Hepatocyte (in vitro differentiated cells): ENCODE measurements at places on chromosomes 7 and 10.

- DNase-seq = peak; percentile 93
Observed at GRCh38 chr7:101138213-101138870, 11.4 kb downstream of the SERPINE1 start.

- no peak for DNase-seq
Observed at GRCh38 chr7:44145479-44145968, 4.4 kb upstream of the MYL7 start.

DNA sequence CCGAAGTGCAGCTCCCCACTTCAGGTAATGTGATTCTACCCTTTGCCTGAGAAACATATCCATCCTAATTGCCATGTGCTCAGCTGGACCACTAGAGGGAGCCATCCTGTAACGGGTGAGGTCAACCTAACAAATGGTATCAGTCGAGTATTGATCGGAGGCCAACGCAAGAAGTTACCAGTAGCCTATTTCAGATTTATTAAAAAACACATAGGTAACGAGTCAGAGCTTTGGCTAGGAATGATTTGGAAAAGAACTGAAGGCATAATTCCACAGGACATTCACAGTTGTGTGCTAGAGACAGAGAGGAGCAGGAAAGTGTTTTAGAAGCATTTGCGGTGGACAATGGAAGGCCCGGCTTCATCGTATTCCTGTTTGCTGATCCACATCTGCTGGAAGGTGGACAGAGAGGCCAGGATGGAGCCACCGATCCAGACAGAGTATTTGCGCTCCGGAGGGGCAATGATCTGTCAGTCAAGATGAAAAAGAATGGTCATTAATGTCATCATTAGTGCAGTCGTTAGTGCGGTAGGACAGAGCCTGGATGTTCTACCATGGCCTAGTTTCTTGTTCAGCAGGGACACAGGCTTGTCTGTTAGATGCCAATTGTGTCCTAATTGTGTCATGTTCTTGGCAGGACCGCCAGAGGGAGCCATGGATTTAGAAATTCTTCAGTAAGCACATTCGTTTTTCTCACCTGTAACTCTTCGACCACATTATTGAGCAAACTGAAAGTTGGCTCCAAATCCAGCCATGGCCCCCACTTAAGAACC lies 17.5 kb downstream of the ACTA2 start:
- DNase-seq = peak; percentile 89

- peak; percentile 49 for DNase-seq
Observed at GRCh38 chr7:30970594-30971094, 6.9 kb downstream of the GHRHR start.

DNA sequence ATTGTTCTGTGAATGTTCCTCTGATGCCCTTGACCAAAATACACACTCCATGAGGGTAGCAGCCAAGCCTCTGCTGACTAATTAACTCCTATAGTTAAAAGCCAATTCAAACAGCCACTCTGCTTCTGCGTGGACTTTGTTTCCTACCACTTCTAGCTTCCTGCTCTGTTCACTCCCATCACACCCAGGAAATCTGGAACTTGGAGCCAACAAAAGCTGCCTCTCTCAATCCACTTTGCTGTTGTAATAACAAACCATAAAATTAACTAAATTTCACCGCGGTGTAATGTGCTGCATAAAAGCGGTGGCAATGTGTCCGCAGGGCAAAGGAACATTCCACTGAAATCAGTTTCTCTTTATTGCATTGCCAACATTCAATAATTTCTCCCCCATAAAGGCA lies 239.5 kb downstream of the PLXNA4 start:
- peak; percentile 21 for DNase-seq

GRCh38 chr10:88938938-88939337 lies 13.6 kb downstream of the ACTA2 start:
- DNase-seq = no peak

DNA sequence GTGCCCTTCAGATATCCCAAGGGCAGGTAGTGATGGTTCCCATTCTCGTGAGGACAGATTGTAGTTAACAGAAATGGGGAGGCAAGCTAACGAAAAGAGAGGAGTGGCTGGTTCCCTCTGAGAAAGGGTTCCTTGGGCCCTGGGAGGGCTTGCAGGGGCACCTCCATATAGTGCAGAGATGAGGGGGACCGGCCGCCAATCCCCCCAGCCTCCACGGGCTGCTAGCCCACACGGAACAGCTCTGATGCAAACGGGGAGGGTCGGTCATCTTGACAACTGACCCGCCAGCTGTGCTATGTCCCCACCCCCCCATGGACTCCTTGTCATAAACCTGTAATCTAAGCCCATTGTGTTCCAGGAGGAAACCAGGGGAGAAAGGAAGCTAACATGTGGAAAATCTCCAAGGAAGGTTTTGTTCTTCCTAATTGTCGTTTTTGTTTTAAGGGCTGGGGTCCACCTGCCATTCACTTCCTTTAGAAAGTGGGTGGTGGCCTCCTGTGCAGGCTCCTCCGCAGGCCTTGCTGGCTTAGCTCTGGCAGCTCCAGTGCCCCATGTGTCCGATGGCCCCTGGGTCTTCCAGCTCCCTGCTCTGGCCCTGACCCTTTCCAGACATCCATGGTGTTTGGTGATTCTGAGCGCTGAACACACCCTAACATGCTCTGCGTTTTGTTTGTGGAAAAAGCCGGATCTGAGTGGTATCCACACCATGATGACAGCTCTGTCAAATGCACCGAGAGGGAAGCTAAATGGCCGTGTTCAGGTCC lies 15.9 kb downstream of the ADCY1 start:
- no peak for DNase-seq

DNA sequence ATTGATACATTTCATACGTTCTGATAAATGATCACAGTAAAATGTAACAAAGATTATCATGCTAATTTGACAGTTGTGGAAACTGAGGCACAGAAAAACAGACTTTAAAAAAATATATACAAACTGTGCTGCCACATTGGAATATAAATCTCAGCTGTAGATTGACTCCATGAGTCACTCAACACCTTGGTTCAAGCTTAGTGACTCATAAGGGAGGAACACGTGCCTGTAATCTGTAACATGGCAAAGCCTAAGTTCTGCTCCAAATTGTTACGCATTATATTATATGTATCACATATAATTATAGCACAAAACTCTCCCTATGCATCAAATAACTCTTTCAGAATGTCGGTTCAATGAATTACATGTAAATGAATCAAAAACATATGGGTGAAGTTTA lies 1047.5 kb downstream of the GATA3 start:
- peak; percentile 3 for DNase-seq

DNA sequence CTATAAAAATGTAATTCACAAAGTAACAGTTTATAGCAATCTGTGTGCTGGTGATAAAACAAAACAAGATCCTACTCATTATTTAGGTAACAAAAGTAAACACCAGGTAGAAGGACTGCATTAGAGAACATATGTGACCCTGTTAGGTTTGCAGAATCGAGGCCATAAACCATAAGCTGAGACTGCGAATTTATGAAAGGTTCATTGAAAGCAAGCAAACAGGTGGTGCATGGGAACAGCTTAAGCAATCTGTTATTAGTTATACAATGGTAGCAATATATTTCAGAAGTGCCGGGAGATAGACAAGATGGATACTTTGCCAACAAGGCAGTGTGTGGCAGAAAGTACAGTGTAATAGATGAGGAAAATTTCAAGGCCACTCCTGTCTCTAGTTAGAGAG lies 23.5 kb upstream of the FAM133B start:
- no peak for DNase-seq

- DNase-seq = no peak
Observed at GRCh38 chr10:1434202-1434601, 303.1 kb downstream of the ADARB2 start.

DNA sequence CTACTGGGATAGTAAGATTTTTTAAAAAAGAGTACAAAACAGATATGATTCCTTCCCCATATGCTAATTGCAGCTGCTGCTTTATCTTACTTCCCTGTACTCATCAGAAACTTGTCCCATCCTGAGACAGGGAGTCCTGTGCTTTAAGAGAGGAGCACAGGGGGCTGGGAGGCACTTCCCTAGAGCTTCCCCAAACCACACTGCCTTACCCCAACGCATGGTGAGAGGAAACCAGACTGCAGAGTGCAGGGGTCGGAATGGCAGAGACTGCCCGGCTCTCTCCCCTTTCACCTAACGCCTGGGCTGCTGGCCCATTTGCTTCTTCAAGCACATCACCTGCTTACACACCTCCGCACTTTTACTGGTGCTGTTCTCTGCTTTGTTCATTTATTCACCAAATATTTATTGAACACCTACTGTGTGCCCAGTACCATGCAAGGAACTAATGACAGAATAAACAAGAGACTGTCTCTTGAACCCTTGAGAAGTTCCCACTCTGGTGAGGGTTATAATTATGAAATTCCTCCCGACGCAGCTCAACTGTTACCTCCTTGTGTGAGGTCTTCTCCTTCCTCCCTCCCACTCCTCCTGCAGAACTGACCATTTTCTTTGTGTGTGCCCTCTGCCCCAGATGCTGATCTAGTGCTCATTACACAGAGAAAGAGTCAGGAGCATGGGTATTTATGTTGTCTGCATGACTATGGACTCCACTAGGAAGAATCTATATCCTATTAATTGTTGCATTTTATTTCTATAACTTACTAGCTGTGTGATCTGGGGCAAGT lies 289.7 kb downstream of the TCF7L2 start:
- no peak for DNase-seq

DNA sequence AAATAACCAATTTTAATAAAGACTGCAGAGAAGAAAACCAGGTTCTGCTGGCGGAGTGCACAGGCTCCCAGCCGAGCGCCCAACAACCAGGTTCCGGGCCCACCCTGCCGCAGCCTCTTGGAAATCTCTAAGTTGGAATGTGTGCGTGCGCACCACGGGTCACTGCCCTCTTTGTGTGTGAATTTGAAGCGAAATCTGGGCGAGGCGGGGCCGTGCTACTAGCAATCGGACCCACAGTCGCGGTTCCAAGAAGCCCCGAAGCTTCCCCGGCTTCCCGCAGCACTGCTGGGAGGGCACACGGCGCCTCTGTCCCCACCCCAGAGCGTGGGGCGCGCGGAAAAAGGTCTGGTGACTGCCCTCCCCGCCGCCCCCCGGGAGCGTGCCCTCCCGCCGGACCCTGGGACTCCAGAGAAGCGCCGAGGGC lies 666 bp upstream of the MAP3K8 start:
- peak; percentile 90 for DNase-seq

GRCh38 chr10:92290076-92290836 lies 622 bp downstream of the CPEB3 start:
- DNase-seq = peak; percentile 58

DNA sequence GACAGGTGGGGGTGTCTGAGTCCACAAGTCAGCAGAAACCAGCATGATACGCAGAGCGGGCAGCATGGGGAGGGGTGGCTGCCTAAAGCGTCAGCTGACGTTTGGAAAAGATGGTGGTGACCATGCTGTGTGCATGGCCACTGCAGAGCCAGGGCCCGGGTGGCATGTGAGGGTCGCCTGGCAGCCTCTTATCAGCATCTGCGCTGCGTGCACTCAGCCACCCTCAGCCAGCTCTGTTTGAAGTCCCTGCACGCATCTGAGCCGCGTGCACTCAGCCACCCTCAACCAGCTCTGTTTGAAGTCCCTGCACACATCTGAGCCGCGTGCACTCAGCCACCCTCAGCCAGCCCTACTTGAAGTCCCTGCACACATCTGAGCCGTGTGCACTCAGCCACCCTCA lies 61.5 kb downstream of the WDR37 start:
- DNase-seq = no peak

- no peak for DNase-seq
Observed at GRCh38 chr10:109906316-109906715, 17.0 kb downstream of the XPNPEP1 start.

DNA sequence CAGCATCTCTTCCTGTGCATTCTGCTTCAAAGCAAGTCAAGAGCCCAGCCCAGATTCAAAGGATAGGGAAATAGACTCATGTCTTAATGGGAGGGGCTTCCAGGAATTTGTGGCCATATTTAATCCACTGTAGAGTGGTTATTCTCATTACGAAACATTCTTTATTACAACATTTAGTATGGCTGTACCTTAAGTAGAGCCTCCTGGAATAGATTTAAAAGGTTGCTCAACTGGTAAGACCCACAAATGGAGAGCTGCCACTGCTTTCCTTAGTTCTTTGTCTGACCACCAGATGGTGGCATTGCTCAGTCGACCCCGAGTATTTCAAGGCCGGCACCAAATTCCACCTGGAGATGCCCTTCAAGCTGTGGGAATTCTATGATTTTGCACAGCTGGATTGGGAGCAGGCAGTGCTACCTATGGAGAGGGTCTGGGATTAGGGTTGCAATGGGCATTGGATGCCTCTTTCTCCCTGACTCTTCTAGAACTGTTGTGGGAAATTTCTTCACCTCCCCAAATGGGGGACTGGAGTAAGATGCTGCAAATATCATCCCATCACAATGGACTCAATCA lies 102.2 kb downstream of the RBM20 start:
- peak; percentile 85 for DNase-seq

DNA sequence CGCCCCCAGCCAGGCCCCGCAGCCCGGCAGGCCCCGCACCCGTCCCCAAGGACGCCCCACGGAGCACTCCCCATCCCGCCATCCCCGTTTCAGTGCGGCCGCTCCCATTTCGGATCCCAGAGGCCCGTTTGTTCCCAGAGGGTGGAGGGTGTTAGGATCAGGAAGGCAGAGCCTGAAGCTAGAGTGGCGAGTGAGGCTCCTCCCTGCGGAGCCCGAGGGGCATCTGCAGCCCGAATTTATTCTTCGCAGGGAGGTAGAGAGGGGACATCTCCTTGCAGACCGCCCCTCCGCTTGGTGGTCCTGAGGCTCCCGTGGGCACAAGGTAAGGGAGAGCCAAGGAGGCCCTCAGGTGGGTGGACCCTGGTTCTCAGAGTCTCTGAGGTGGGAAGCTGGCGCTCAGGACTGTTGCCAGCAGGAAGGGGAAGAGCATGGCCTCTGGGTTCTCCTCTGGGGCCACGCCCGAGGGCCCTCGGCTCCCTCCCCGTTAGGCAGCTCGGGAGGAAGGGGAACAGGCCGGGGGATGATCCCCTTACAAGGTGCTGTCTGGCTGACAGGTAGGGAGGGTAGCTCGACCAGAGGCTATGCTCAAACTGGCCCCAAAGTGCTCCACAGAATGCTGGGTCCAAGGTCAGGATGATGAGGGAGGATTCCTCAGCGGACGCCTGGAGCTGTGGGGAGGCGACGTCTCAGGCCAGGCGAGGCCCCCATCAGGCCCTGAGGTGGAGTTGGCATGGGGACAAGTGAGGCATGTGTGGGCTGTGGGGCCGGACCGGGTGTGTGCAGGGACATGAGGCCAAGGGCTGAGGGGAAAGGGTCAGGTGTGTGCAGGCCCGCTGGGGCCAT lies 17.4 kb downstream of the POLL start:
- DNase-seq = no peak
